ENCODE measurements at places on chromosomes 1 and 21.
A peak's percentile ranks its signal among the peaks of the same experiment; 100 is the strongest.

GRCh38 chr1:214541206-214541605 is 10.2 kb downstream of the PTPN14 start:
- no peak for DNase-seq

- peak; percentile 90 for DNase-seq
Observed at GRCh38 chr1:65001231-65001792, 35.0 kb upstream of the JAK1 start.

- DNase-seq: no peak
Observed at GRCh38 chr1:118881751-118882150, 106.4 kb downstream of the TBX15 start.

GRCh38 chr1:23216771-23217420 is 406 bp downstream of the HTR1D start:
- DNase-seq: peak; percentile 70

DNA sequence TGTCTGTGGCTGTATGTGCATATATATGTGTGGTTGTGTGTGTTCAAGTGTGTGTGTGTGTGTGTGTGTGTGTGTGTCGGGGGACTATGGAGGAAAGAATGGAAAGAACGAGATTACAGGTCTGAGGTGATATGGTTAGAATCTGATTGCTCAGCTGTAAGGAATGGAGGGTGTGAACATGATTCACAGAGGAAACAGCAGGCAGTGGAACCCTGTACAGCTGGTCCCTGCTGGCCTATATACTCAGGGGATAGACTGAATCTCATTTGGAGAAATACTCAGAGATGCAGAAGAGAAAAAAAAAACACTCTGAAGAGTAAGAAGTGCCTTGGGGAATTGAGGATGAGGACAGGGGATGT is 180.1 kb upstream of the ESRRG start:
- no peak for DNase-seq

DNA sequence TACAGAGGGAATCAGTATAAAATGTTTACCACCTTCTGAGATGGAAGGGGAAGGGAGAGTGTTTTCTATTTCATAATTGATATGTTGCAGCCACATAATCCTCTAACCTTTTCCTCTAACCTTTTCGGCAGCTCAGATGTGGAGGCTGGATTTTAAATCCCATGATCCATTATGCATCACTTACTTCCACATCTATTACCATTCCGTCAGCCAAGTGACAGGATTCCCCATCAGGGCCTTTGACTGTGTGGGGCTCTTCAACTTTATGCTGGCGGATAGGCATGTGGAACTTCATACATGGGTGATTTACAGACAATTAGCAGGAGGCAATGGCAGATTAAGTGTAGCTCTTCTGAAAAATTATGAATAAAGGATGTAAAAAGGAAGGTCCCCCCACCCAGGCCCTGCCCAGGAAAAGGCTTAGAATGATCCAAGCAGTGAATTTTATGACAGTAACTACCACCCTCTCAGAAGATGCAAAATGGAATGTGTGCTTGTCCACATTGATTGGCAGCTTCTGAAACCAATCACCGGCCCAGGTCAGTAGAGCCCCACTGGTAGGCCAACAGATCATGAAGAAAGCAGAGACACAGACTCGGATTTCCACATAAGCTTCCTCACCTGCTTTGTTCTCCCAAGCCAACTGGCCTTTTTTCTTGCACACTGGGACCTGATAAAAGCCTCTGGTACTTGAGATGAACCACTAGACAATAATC is 147.0 kb downstream of the ST6GALNAC5 start:
- DNase-seq: no peak

DNA sequence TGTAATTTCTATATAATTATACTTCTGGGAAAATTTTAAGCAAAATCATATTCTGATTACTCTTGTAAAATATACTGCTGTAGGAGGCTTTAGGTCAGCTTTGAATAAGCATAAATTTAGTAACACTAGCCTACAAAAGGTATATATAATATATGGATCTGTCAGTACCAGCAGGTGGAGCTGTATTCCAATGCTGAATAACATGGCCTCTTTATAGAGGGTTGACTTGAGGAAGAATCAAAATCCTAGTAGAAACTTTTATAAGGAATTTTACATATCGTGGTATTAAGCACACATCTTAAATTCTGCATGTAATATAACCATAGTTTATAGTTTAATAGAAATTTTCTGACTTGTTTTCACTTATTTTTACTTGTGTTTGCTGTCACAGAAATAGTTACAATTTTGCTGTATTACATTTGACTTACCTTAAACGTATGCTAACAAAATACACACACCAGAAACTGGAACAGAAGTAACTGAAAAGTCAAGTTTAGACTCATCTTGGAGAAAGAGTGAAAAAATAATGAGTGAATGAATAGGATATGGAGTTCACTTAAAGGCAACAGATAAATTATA is 79.3 kb downstream of the HMCN1 start:
- no peak for DNase-seq

- DNase-seq: no peak
Observed at GRCh38 chr1:214120951-214121350, 133.2 kb downstream of the PROX1 start.

GRCh38 chr1:19385221-19385620 is 73.1 kb downstream of the SLC66A1 start:
- DNase-seq: no peak

DNA sequence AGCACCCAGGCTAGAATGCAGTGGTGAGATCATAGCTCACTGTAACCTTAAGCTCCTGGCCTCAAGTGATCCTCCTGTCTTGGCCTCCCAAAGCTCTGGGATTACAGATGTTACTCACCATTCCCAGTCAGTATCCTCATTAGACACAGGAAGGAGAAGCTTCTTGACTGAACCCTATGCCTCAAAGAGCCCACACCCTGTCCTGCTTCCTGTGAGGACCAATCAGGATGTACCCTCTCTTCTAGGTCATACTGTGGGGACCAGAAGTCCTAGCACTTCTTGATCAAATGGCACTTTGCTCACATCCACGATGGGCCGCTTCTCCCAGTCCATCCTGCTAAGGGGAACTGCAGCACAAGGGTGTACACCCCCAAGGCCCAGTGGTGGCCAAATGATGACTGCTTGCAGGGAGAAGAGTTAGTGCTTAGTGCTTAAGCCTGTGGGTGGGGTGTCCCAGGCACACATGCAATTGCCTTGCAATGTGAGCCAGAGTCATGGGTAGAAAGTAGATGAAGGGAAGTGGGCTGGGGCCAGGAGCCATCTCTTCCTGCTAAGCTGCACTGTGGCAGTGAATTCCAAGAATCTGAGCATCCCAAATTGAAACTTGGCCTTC is 9.8 kb downstream of the CD34 start:
- DNase-seq: no peak

DNA sequence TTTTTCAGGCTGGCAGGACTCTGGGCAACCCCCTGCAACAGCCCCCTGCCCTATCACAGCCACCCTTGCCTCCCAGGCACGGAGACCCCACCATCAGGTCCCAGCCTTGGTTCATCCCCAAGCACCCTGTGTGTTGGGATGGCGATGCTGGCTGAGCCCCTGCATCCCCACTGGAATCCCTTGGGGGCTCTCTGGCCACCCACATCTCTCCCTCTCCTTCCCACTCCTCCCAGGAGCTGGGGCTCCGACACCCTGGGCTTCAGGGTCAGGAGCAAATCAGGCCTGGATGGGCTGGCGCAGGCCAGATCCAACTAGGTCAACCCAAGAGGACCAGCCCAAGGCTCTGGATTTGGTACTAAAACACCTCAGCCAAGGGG is 25.9 kb downstream of the COL6A1 start:
- DNase-seq: no peak

Data from activated effector memory CD4-positive, alpha-beta T cell treated with anti-CD3 and anti-CD28 coated beads, Interleukin-2, amount 50 U/mL, for 16 hours (primary cell).